Stimulated activated CD4-positive, alpha-beta T cell treated with anti-CD3 and anti-CD28 coated beads, Interleukin-12 subunit alpha, Interleukin-12 subunit beta, amount 100 ng/mL, for 4 hours (primary cell): ENCODE measurements at places on chromosomes 16 and 17.

- DNase-seq, result no peak
Measured at GRCh38 chr17:49687878-49688491, 10.1 kb upstream of the SPOP start.

DNA sequence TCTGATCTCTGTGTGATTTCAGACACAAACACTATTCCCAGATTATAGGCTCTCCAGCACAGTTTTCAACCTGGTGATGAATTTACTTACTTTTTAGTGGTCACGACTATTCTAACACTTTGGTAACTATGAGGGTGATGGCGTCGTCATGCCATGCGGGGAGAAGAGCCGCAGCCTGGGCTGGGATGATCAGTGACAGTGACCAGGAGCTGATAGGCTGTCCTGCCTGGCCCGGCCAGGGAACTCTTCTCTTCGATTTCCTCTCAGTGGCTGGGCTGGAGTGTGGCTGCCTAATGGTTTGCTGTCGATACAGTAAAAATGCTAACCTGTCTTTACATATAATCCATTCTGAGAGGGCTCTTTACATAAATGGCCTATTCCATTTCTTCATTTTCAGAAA, 113.1 kb downstream of the IRX3 start:
- DNase-seq, result no peak

GRCh38 chr17:55228683-55229192, 36.0 kb upstream of the HLF start:
- no peak for DNase-seq

GRCh38 chr17:10635290-10635689, 21.8 kb downstream of the MYH3 start:
- no peak for DNase-seq

- DNase-seq, result no peak
Measured at GRCh38 chr17:44334727-44335126, 10.1 kb upstream of the SLC25A39 start.

DNA sequence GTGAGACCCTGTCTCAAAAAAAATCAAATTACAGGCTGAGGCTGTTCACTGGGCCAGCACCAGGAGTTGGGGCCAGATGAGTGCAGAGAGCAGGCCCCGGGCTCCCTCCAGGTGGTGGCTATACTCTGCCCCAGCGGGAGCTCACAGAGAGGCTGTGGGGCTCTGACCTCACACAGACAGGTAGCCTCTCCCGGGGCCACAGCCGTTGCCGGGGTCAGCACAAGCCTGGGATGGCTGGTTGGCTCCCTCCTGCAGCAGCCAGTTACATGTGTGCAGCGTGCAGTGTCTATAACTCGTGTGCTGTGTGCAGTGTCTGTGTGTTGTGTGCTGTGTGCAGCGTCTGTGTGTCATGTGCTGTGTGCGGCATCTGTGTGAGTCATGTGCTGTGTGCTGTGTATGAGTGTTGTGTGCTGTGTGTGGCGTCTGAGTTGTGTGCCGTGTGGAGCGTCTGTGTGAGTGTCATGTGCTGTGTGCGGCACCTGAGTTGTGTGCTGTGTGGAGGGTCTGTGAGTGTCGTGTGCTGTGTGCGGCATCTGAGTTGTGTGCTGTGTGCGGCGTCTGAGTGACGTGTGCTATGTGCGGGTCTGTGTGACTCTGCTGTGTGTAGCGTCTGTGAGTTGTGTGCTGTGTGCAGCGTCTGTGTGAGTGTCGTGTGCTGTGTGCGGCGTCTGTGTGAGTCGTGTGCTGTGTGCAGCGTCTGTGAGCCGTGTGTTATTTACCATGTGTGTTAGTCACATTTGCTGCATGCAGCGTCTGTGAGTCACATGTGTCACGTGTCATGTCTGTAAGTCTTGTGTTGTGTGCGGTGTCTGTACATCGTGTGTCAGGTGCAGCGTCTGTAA, 20.9 kb downstream of the MAPK8IP3 start:
- no peak for DNase-seq
